ENCODE measurements at places on chromosomes 12 and 14.

DNA sequence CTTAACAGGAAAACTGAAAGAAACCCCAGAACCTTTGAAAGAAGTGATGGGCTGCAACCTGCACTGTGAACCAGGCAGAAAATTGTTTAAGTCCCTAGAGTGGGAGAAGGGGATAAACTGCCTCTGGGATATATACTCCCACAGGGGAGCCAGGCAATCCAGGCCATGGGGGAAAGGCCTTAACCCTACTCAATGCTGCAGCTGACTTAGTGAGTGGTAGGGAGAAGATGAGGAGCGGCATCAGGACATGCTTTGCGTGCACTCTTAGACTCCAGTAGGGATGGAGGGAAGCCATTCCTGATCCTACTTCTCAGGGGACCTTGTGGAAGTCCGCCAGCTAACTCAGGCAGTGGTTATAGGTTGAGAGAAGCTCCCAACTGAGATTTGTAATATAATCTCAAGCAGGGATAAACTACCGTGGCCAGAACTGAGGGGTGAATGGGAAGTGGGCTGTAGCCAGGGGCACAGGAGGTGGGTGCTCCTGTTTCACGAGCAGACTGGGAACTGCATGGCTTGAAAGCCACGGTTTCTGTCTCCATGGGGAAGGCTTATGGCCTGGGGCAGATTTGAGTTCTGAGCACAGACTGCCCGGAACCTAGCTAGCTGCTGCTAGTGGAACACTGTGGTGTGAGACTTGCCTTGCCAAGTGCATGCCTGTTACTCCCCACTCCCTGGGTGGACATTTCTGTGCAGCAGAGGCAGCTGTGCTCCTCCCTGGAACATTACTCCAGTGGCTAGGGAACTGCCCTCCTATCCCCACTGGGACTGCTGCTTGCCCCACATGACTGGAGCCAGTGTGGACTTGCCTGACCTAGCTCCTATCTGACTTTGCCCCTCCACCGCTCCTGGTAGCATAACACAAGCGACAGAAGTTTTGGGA is 119.2 kb upstream of the SCAF11 start:
- DNase-seq: no peak

DNA sequence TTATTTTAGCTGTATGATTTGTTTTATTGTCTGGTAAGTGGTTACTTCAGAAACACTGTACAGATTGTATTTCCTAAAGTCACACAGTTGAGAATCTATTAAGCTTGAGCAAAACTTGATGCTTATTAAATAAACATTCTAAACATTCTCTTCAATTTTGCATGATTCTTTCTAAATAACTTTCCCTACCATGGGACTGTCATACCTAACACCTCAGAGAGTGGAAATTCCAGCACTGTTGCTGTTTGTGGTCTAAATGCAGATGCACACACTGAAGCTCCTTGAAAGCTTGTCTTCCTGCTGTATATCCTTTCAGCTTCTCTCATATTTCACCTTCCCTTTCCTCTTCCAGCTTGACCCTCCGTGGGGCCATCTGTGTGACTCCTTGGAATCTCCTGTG is 392.0 kb downstream of the LRIG3 start:
- DNase-seq: no peak

GRCh38 chr12:30896461-30896860 is 30.1 kb upstream of the TSPAN11 start:
- DNase-seq: no peak

DNA sequence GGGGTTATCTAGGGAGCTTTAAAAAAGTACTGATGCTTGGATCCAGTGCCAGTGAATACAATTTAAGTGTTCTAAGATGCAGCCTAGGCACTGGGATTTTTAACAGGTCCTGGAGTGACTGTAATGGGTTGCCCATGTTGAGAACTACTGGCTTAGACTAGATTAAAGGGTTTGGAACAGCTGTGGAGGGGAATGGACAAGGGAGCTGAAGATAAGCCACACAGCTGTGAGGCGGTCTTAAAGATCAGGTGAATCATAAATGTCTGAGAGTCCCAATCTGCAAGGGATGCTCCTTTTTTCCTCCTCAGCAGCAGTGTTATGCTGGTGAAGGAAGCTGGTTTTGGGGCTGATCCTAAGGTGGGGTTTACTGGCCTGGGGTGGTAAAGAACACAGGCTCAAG is 35.5 kb upstream of the FRMD6 start:
- DNase-seq: no peak

DNA sequence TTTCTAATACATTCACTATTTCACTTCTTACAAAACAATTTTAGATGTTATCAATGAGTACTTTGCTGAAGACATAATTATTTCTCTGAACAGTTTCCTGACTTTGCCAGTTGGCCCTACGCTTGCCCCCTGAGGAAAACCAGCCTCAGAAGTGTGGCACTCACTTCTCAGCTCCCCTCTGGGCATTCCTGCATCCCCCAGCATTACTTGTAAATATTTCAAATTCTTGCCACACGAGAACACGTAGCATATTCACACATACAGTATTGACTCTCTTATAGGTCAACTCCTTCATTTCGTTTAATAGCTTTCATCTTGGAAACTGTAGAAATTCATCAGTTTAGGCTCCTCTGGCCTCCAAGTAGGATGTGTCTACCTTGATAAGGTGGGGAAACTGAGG is 65.2 kb downstream of the OTX2 start:
- DNase-seq: no peak

- DNase-seq: no peak
Measured at GRCh38 chr14:51394384-51394783, 154.3 kb downstream of the TMX1 start.

- DNase-seq: no peak
Measured at GRCh38 chr14:105419195-105420091, at the start of gene MTA1. MTA1 (plus strand) TSS chr14:105419827; CDS start chr14:105420036, 209 bp downstream.

GRCh38 chr12:3533703-3534386 is 42.8 kb downstream of the PRMT8 start:
- DNase-seq: no peak

- DNase-seq: no peak
Measured at GRCh38 chr14:68772761-68773381, 20.0 kb downstream of the ZFP36L1 start.

DNA sequence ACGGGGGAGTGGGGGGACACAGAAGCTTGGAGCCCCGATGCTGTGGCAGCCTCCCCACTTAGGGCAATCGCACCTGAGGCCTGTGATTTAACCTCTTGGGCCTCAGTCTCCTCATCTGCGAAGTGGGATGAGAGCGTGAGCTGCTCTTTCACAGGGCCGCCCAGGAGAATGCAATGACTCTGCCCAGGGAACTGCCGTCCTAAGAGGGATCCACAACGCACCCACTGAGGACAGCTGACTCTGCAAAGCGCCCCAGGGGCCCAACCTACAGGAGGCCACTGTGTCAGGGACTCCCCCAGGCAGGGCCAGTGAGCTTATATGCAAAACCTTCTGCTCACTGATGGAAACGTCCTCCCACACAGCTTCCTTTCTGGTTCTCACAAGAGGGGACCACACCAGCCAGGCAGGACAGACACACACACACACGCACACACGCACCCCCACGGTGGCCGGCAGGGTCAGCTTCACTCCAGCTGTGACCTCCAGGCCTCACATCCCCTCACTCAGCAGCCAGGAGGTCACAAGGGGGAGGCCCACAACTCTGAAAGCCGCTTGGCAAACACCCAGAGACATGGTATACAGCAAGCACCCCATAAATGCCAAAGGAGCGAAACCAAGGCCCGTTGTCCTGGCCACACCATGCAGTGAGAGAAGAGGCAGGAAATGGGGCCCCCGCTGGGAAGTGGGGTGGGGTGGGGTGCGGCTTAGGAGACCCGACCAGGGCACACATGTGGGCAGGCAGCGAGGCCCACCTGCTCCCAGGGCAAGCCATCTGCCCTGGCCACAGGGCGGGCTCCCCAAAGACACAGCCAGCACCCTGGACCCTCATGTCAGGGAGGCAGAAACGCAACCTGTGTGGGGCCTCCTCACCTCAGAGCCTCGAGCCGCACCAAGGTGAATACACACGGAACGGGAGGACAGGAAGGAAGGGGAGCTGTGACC is 73.3 kb downstream of the NCOR2 start:
- no peak for DNase-seq

DNA sequence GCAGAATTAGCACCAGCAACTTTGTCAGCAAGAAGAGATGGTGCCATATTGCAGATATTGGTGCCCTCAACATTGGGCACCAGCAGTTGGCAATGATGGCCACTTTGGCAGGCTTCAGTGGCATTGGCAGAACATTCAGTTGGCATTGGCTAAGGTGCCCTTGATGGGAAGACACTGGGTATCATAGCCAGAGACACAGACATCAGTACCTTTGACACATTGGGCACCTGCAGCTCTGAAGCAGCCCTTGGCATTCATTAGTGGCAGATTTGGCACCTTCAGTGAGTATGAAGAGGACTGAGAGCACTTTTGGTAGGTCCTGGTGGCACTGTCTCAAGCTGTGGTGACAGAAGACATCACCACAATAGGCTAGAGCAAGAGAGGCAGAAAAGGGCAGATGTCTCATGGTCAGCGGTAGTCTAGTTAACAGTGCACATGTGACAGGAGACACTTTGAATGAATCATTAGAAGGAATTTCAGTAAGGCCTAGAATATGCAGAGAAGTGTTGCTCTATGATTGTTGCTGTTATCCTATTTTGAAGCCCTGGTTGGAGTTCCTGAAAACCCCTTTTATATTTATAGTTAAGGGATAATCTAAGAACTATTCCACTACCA is 422.2 kb downstream of the APAF1 start:
- DNase-seq: no peak

GRCh38 chr14:37721976-37722659 is 126.7 kb downstream of the TTC6 start:
- no peak for DNase-seq

- no peak for DNase-seq
Measured at GRCh38 chr12:46763230-46763629, 62.6 kb downstream of the SLC38A4 start.

GRCh38 chr12:52259657-52260243 is 14.7 kb upstream of the KRT86 start:
- no peak for DNase-seq

- no peak for DNase-seq
Measured at GRCh38 chr12:122681814-122682213, 21.3 kb downstream of the HCAR2 start.
